ENCODE measurements at places on chromosomes 16 and 17. TPM values are rescaled to one million over a fixed set of nuclear protein-coding genes. Genes with fewer than 3 reads are reported as not detected.

GRCh38 chr16:3963203-3963602 is 82.7 kb upstream of the CREBBP start:
- no peak for DNase-seq

DNA sequence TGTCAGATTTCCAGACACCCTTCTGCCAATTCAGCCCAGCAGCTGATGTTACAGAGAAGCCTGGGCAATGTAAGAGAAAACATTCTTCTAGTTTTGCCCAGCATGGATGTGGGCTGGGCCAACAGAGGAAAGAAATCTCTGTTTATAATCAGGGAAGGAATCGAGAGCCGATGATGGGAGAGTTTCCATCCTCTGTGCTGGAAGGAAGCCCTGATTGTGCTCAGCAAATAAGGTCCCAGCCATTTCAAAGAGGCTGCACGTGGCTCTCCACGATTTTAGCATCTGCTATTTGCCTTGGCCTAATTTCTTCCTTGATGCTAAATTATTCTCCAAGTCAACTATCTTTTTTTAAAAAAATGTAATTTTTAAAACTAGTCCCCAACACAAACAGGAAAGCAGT is 70.0 kb downstream of the IRX6 start:
- DNase-seq = no peak

DNA sequence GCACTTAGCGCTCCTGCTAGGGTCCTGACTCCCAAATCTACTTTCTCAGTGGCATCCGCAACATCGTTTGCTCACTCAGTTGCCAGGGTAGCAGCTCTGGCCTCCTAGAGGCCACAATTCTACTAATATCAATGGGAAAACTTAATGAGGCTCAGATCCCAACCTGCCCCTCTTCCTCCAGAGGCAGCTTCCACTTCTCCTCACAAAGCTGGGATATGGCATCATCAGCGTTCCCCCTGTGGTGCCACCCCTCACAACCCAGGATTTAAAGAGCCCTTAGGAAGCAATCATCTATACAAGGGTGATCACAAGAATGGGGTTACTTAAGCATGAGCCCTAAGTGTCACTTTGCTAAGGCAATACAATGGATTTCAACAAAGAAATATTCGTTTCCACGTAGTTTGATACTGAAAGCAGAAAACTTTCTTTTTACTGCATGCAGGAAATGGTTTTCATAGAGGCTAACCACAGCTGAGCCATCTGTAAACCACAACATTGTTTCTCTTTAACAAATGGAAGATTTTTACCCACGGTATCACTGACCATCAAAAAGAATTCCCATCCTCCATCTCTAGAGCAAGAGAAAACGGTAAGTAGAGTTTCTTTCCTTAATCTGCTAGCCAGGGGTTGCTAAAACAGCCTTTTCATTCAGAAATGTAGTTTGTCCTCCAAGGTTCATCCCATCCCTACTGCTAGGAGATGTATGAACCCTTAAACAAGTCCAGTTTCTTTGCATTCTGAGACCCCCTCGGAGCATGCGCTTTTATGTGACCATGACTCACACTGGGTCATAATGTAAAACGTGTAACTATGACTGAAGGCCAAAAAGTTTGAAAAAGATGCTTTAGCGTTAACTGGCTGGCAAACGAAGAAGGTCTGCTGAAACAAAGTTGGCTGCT is 68.3 kb upstream of the BCAR1 start:
- DNase-seq = peak; percentile 8

- DNase-seq = no peak
These were observed 2.8 kb upstream of the NTN3 start for GRCh38 chr16:2468233-2468724.

DNA sequence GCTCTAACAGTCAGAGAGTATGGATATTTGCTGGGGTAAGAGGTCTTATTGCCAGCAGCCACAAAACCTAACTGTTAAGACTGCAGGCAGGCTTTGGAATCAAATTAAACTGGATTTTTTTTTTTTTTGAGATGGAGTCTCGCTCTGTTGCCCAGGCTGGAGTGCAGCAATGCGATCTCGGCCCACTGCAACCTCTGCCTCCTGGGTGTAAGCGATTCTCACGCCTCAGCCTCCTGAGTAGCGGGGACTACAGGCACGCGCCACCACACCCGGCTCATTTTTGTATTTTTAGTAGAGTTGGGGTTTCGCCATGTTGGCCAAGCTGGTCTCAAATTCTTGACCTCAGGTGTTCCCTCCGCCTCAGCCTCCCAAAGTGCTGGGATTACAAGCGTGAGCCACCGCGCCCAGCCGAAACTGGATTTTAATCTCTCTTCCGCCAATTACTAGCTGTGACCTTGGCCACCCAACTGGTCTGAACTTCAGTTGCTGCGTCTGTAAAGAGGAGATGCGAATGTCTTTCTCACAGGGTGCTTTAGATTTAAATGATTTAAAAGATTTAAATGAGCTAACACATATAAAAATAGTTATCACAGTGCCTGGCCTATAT is 842 bp downstream of the MRPL10 start:
- no peak for DNase-seq

- DNase-seq = no peak
These were observed 139.8 kb downstream of the PARN start for GRCh38 chr16:14490235-14490634.

DNA sequence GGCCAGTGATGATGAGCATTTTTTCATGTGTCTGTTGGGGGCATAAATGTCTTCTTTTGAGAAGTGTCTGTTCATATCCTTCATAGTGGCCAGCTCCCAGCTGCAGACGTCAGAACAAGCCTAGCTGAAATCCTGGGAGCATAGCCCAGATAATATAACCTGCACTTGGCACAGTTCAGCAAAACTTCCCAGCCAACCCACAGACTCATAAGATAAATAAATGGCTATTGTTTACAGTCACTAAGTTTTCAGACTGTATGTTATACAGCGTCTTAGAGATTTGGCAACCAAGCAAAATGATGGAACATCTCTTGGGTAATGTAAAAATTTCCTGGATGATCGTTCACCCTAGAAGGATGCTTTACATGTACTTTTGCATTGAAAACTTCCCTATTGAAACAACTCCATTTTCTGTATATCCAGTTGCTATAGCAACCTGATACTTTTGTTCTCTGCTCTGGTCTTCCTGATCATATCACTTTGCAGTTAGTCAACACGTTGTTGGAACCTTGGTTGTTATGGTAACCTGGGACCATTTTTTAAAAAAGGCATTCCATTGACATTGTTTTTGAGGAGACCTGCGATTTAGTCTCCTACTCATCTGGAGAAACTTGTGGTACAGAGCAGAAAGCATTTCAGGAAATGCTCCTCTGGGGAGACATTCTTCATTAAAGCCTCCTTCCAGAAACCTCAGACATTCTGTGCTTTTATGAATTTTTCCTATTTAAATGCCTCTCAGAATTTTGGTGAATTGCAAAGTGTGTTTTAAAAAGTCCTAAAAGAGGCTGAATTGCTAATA is 378.7 kb downstream of the HS3ST4 start:
- no peak for DNase-seq

DNA sequence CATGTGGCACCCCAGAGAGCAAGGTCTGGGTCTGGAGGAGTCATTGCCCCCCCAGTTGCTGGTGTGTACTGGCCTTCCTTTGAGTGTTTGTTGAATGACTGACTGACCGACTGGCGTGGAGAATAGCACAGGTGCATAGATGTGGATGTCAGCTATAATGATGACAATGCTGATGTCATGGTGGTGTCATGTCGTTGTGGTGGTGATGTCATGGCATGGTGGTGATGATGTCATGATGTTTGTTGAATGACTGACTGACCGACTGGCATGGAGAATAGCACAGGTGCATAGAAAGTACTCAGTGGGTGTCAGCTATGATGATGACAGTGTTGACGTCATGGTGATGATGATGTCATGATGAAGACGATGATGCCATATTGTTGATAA is 22.1 kb downstream of the TMEM114 start:
- no peak for DNase-seq

DNA sequence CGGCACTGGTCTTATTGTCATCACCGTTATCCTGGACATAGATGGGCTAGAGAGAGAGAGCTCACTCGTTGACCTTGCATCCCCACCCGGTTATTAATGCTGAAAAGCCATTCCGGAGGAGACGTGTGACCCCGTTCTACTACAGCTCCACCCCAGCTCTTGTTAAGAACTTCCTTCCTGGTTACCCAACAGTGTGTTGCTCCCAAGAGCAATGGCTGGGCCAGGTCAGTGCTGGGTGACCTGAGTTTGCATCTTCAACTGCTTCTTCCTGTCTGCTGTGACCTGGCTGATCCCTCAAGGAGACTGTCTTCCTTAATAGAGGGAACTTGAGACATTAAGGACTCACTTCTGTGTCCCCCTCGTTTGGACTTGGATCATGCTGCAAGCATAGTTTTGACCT is 96.1 kb upstream of the SDK2 start:
- no peak for DNase-seq

GRCh38 chr16:25124503-25124902 is 13.0 kb downstream of the LCMT1 start:
- no peak for DNase-seq

GRCh38 chr17:37493249-37494027 is 3.7 kb downstream of the DUSP14 start:
- DNase-seq = no peak

DNA sequence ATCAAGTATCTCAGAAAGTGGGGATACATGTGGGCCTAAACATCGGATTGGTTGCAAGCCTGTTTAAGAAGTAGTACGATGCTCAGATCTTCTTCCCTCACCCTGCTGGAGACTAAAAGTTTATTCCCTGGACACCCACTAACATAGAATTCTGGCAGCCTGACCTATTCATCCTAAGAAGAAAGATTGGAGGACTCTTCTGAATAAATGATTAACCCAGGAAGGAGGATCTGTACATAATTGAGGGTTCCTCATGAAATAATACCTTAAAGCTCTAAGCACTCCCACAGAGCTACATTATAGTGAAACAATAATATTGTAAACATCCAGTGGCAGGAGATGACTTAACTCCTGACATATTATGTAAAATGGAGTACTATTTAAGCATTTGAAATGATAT is 111.7 kb downstream of the NLK start:
- no peak for DNase-seq

DNA sequence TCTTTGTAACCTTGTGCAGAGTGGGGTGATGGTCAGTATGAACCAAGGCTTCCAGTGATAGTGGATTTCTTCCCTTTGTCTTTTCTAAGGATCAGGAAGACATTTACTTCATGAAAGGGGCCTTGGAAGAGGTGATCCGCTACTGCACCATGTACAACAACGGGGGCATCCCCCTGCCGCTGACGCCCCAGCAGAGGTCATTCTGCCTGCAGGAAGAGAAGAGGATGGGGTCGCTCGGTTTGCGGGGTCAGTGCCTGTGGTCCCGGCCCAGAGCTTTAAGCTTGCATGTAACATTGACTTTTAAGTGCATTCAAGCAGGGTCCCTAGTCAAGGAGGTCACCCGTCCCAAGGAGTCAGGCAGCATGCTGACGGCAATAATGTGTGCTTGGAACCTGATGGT is 56.0 kb downstream of the MEAK7 start:
- no peak for DNase-seq

The CCT6B gene
- 1.3 TPM for polyA plus RNA-seq

The TBX6 gene
- polyA plus RNA-seq = not detected

The KRT25 gene
- polyA plus RNA-seq = not detected

The COX6A2 gene
- not detected for polyA plus RNA-seq

The NTN3 gene
- polyA plus RNA-seq = not detected

The RNF222 gene
- 0.35 TPM for polyA plus RNA-seq
